ENCODE measurements at places on chromosomes 11 and 22.

- no peaks in the 10 kb centered on the region for H3K36me3 ChIP-seq
- no peak overlapping the region for H3K4me3 ChIP-seq
- H3K27ac ChIP-seq, result no peak overlapping the region
- H3K27me3 ChIP-seq, result no peaks in the 10 kb centered on the region
Measured at GRCh38 chr11:127624306-127624856, 623.8 kb upstream of the KIRREL3 start.

DNA sequence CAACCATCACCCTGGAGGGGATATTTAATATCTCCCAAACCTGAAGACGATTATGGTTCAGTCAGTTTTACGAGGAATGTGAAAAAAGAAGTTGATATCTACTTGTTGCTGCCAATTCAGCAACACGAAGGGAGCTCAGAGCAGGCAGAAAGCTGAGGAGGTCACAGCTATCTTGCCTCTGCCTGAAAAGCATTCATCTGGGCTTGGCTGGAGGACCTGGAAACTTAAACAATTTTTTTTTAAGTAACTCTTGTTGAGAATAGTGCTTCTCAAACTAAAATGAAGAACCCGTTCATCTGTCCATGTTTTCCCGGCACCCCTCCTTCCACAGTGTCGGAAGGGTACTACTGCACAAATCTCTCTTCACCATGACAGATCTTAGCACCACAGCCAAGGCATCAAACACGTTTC is 98.9 kb downstream of the MICAL3 start:
- DNase-seq, result no peak
- no peaks in the 10 kb centered on the region for H3K36me3 ChIP-seq
- H3K4me1 ChIP-seq, result peaks cover 37% of the 10 kb centered on the region

DNA sequence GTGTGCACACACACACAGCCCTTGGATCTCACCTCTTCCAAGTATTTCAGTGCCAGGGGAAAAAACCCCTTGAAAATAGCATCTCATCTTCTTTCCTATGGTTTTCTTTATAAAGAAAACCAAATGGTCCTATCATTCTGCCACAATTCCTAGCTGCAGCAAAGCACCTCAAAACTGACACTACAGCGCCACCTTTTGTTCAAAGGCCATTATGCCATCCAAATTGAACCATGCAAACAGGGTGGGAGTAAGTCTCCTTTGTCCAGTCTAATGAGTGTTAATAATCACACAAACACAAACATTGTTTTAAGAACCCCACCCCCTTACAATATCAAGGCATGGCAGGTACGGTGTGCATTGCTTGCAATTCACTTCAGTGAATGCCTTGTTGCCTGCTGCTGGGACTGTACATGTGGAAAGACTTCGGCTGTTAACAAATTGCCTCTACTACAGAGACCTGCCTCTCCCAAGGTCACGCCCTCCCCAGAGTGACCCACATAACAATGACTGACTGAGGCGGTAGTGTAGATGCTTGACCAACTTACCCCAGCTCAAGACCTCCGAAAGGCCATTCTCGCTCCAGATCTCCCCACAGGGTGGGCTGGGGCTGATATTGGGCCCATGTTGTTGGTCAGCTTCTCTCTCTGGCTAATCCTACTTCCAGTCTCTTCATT is 31.7 kb downstream of the FAM181B start:
- H3K27me3 ChIP-seq, result no peaks in the 10 kb centered on the region
- no peaks in the 10 kb centered on the region for H3K36me3 ChIP-seq
- H3K4me3 ChIP-seq, result no peak overlapping the region
- no peak overlapping the region for H3K27ac ChIP-seq

DNA sequence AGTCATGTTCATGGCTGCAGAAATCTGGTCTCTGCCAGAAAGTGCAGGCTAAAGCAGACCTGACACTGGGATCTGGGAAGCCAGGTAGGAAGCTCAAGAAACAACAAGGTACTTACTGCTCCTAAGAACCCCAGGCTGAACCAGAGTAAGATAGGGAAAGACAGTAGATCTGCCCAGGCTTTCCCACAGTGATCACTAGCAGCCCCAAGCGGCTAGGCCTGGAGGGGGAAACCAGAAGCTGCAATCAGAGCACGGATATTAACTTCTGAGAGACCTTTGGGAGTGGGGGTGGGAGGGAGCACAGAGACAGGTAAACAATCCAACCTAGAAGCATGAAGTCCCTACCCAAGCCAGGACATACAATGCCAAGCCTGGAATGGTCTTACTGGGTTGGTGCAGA is 135.2 kb upstream of the C11orf58 start:
- DNase-seq, result no peak
- H3K4me1 ChIP-seq, result no peaks in the 10 kb centered on the region
- no peaks in the 10 kb centered on the region for H3K36me3 ChIP-seq
- H3K4me3 ChIP-seq, result no peak overlapping the region
- H3K27me3 ChIP-seq, result no peaks in the 10 kb centered on the region

GRCh38 chr22:46622081-46622521 is 1.9 kb downstream of the GRAMD4 start:
- H3K27ac ChIP-seq, result no peak overlapping the region
- no peak overlapping the region for H3K4me3 ChIP-seq
- no peaks in the 10 kb centered on the region for H3K4me1 ChIP-seq
- H3K36me3 ChIP-seq, result no peaks in the 10 kb centered on the region

DNA sequence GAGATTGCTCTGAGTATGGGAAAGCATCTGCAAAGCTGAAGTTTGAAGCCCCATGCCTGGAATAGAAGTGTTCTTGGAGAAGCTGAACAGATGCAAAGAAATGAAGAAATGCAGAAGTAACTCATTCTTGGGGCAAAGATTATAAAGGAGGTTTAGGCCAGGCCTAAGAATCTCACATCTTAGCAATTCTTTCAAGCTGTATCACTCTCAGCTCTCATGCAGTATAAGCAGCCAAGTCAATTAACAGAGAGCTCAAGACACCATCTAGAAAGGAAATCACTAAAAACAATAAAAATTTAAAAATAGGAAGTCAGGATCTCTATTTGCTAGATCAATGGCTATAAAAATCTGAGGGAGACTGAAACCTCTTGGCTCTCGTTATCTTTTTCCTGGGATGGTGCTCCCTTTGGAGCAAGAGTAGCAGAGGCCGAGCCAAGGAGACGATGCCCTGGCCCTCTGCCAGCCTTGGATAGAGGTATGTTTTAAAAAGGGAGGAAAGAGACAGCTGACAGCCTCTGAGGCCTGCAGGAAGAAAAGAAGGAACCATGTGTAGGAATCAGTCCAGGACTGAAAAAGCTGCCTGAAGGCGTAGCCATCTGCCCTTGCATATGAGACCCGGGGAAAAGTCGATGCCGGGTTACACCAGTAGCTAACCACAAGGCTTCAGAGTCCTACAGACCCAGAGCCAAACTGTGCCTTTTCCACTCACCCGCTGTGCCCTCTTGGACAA is 229.8 kb downstream of the BLID start:
- no peak for DNase-seq
- no peaks in the 10 kb centered on the region for H3K36me3 ChIP-seq
- H3K4me3 ChIP-seq, result no peak overlapping the region
- H3K27ac ChIP-seq, result no peak overlapping the region
- no peaks in the 10 kb centered on the region for H3K27me3 ChIP-seq

GRCh38 chr11:71325418-71326327 is 73.3 kb upstream of the SHANK2 start:
- H3K4me1 ChIP-seq, result no peaks in the 10 kb centered on the region
- no peaks in the 10 kb centered on the region for H3K27me3 ChIP-seq
- DNase-seq, result no peak
- no peak overlapping the region for H3K27ac ChIP-seq

- no peaks in the 10 kb centered on the region for H3K27me3 ChIP-seq
- H3K4me3 ChIP-seq, result no peak overlapping the region
- DNase-seq, result no peak
- H3K36me3 ChIP-seq, result no peaks in the 10 kb centered on the region
- H3K4me1 ChIP-seq, result no peaks in the 10 kb centered on the region
- no peak overlapping the region for H3K27ac ChIP-seq
Measured at GRCh38 chr11:66996609-66997273, 21.6 kb downstream of the C11orf86 start.

DNA sequence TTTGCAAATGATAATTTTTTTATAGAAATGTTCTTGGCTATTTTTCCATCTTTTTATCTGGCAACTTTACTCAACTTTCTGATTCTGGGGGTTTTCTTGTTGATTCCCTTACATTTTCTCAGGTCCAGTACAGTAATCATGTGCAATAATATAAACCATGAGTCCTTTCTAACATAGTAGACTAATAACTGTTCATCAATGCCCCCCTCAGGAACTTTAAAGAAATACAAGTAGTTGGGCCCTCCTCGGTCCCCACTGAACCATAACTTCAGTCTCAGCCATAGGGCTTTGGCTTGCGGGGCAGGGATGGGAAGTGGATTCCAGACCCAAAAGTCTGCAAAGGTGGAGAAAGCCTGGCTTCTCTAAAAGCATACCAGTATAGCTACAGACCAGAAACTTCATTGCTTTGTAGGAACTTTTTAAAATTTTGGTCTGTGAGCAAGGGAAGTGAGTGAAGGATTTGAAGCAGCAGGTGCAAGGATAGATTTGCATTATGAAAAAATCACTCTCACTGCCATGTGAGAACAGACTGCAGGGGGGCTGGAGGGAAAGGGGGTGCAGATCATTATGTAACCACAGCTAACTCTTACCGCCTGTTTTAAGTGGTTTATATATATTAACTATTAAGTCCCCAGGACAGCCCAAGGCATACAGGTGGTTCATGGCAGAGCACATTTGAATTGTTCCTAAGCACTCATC is 10.4 kb upstream of the TUB start:
- no peaks in the 10 kb centered on the region for H3K36me3 ChIP-seq
- peak; percentile 27 for DNase-seq
- no peak overlapping the region for H3K27ac ChIP-seq
- H3K4me3 ChIP-seq, result no peak overlapping the region
- no peaks in the 10 kb centered on the region for H3K27me3 ChIP-seq

GRCh38 chr11:35934981-35935380 is 8.9 kb upstream of the LDLRAD3 start:
- H3K27ac ChIP-seq, result no peak overlapping the region
- H3K4me3 ChIP-seq, result no peak overlapping the region
- DNase-seq, result no peak
- no peaks in the 10 kb centered on the region for H3K36me3 ChIP-seq
- no peaks in the 10 kb centered on the region for H3K4me1 ChIP-seq
- no peaks in the 10 kb centered on the region for H3K27me3 ChIP-seq

DNA sequence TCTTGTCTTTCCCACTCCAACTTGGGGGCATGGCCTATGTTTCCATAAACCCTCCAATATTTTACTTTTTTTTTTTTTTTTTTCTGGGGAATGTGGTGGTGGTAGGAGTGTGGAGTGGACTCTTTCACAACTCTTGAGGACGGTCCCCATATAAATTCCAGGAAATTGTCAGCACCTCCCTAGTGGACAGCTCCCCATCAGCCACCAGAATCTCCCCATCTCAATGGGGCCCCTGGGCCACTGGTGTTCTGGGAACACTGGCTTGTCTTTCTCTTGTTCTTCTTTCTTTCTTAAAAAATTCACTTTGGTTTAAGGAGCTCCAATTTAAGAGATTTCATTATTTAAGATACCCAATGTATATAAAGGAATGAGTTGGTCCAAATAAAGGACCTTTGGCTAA is 74.1 kb downstream of the ADM start:
- no peak for DNase-seq
- no peaks in the 10 kb centered on the region for H3K36me3 ChIP-seq
- no peaks in the 10 kb centered on the region for H3K4me1 ChIP-seq
- no peak overlapping the region for H3K4me3 ChIP-seq

DNA sequence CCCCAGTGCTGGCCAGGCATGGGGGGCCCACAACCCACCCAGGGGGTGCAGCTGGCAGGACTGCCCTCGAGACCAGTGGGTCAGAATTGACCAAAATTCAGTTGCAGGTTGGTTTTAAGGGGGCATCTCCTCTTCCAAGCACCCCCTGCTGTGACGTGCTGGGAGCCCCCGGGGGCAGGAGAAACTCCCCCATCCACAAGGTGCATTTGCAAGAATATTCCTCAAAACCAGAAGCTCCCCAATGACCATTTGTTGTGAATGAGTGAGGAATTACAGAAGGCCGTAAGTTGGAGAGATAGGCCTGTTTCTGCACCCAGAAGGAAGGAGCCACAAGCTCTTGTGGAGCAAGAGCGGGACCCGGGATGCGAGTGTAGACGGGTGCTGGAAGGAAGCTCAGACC is 414.5 kb downstream of the BRD1 start:
- no peak overlapping the region for H3K27ac ChIP-seq
- H3K36me3 ChIP-seq, result no peaks in the 10 kb centered on the region
- DNase-seq, result no peak
- H3K27me3 ChIP-seq, result no peaks in the 10 kb centered on the region
- H3K4me1 ChIP-seq, result no peaks in the 10 kb centered on the region

DNA sequence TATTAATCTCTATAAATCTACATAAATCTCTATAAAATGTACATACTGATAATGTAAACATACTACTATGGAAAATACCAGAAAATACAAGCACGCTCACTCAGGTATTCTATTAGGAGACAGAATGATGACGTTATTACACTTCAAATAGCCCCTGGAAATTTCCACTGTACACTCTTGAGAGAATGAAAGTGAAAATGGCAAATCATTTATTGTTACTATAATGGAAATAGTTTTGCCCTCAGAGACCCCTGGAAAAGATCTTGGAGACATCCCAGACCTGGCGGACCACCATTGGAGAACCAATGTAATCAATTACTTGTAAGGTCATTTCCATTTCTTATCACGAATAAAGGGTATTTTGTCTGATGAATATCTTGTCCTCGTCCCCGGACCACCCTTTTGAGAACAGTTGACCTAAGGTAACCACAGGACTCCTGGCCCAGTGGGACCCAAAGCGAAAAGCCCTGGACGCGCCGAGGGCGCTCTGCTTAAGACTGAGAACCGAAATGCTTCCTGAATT is 509 bp upstream of the PRRG4 start:
- peak overlapping the region; percentile 95 for H3K27ac ChIP-seq
- H3K4me3 ChIP-seq, result peak overlapping the region; percentile 66
- no peak for DNase-seq
- no peaks in the 10 kb centered on the region for H3K4me1 ChIP-seq
- H3K36me3 ChIP-seq, result no peaks in the 10 kb centered on the region

DNA sequence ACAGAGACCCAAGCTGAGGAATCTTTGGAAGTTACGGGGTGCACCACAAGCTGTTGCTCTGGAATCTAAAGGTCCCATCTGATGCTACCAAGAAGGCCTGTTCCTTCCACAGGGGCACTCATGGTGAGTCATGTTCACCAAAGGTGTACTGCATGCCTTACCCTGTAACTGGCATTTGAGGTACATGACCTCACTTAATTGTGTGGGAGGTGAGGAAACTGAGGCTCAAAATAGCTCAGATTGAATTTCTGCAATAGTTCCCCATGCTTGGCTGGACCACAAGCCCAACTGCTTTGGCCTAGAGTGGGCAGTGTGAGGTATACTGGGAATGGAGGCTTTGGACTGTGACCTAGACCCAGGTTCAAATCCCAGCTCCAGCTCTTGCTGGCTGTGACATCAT is 8.2 kb downstream of the MTFP1 start:
- no peak for DNase-seq
- H3K27me3 ChIP-seq, result no peaks in the 10 kb centered on the region
- H3K27ac ChIP-seq, result no peak overlapping the region
- no peak overlapping the region for H3K4me3 ChIP-seq

- no peaks in the 10 kb centered on the region for H3K4me1 ChIP-seq
- no peak for DNase-seq
- no peaks in the 10 kb centered on the region for H3K27me3 ChIP-seq
- H3K27ac ChIP-seq, result no peak overlapping the region
- no peak overlapping the region for H3K4me3 ChIP-seq
Measured at GRCh38 chr11:15944460-15944859, 411.9 kb downstream of the SOX6 start.

- H3K27ac ChIP-seq, result no peak overlapping the region
- no peaks in the 10 kb centered on the region for H3K36me3 ChIP-seq
- no peaks in the 10 kb centered on the region for H3K27me3 ChIP-seq
- H3K4me3 ChIP-seq, result no peak overlapping the region
Measured at GRCh38 chr22:38240734-38241252, 32.0 kb downstream of the TMEM184B start.

- no peak overlapping the region for H3K4me3 ChIP-seq
- H3K27me3 ChIP-seq, result no peaks in the 10 kb centered on the region
- DNase-seq, result no peak
- H3K4me1 ChIP-seq, result no peaks in the 10 kb centered on the region
- no peaks in the 10 kb centered on the region for H3K36me3 ChIP-seq
Measured at GRCh38 chr11:78612721-78613377, 38.2 kb upstream of the NARS2 start.

Measured in pancreas (tissue), 10 donors.